SHP77 treated with DMSO at 0.1 percent for 48 hours (cell line): ENCODE measurements at places on chromosomes 11 and 22.

- DNase-seq = no peak
Observed at GRCh38 chr22:27778294-27779090, 23.1 kb downstream of the MN1 start.

DNA sequence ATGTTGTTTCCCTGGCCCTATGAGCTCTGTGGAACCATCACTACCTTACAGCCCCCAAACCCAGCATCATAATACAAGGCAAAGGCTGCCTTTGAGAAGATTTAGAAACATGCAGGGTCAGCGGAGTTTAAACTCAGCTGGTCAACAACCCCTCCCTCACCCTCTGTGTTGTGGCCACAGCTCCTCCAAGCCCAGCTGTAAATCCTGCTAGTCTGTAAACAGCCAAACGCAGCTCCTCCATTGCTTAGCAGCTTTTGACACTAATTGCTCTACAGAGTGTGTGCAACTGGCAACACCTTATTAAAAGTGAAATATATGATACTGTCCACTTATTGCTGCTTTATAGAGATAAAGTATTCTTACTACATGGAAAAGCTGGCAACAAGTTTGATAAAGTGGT, 29.1 kb downstream of the OPCML start:
- DNase-seq = no peak

GRCh38 chr22:31881865-31882264, 62.5 kb upstream of the YWHAH start:
- DNase-seq = no peak

GRCh38 chr11:66218036-66218435, 50.4 kb upstream of the RAB1B start:
- no peak for DNase-seq

GRCh38 chr22:19622061-19622441, 92.3 kb upstream of the SEPTIN5 start:
- no peak for DNase-seq

- no peak for DNase-seq
Observed at GRCh38 chr11:46249103-46249937, 28.1 kb upstream of the CREB3L1 start.

DNA sequence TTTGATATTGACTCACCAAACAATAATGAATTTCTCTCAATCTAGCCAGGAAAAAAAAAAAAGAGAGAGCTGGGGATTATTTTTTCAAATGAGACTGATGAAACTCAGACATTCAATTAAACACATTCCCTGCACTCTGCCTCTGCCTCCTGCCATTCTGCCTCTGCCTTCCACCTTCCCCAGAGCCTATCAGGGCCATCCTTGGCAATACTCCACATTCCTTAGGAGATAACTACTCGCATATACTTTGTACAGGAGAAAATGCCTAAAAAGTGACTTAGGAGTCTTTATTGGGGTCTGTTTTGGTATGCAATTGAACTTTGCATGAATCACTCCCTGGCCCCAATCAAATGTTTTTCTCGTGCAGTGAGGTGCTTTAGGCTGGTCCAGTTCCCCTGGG, 246.6 kb upstream of the PLET1 start:
- no peak for DNase-seq

GRCh38 chr11:67370351-67371076, 2.9 kb downstream of the CLCF1 start:
- no peak for DNase-seq

GRCh38 chr22:48156603-48157355, 1394.3 kb downstream of the TBC1D22A start:
- no peak for DNase-seq

GRCh38 chr11:90220391-90220790, 2.5 kb downstream of the CHORDC1 start:
- no peak for DNase-seq

DNA sequence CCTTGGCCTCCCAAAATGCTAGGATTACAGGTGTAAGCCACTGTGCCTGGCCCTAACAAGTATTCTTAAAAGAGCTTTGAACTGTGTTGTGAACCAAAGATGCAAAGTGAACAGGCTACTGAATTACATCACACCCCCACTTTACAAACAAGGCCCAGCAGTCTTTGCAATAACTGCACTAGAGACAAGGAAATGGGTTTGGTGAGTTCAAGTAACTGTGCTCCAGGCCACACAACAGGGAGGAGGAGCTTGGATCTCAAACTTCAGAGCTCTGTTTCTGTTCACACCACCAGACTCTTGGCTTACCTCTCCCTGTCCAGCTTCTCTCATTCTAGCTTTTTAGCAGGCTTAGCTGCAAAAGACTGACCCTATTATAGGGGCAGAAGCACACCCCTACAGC, 30.4 kb upstream of the RASL10A start:
- DNase-seq = no peak

DNA sequence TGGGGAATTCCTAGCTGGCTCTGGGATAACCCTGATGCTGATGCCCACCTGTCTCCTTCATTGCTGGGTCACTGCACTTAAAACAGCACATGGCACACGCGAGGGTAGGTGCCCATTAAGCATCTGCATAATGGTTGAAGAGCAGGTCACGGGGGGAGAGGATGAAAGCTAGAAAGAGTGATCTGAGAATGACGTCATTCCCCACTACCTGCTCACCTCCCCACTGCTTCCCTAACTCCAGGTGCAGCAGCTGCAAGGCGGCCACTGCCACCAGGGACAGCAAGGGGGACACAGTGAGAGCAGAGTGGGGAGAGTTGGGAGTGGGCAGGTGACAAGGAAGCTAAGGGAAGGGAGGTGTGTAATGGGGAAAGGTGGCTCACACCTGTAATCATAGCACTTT, 27.0 kb downstream of the ADA2 start:
- DNase-seq = no peak

- no peak for DNase-seq
Observed at GRCh38 chr11:60634126-60634525, 65.3 kb upstream of the MS4A8 start.

DNA sequence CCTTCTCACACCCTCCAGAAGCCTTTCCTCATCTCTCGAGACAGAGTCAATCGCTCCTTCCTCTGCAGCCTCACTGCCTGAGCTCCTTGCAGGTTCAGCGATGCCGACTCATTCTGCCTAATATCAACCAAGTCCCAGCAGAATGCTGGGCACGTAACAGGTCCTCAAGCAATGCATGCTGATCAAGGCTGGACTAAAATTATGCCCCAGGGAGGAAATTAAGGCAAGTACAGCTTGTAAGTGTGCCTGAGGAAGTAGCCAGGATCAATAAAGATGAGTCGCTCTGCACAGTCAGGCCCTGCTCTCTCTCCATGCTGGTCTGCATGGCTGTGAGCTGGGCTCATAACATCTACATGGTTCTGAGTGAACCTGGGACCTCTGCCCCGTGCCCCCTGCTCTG, 25.6 kb upstream of the NRIP3 start:
- no peak for DNase-seq

- no peak for DNase-seq
Observed at GRCh38 chr11:107259811-107260221, 197.8 kb downstream of the CWF19L2 start.

DNA sequence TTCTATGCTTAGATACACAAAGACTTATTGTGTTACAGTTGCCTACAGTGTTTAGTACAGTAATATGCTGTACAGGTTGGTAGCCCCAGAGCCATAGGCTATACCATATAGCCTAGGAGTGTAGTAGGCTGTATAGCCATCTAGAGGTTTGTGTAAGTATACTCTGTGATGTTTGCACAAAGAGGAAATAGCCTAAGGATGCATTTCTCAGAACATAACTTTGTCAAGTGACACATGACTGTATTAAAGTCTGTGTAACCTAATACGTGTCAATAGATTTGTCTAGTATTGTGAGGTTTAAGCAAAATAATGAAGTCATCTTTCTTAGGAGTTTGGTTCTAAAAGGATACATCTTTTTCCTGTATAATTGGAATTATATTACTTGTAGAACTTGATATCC, 5.5 kb downstream of the ZC3H12C start:
- DNase-seq = no peak

- no peak for DNase-seq
Observed at GRCh38 chr11:80240245-80240644, 799.4 kb upstream of the TENM4 start.

- no peak for DNase-seq
Observed at GRCh38 chr11:7691759-7692350, 14.4 kb downstream of the OVCH2 start.

DNA sequence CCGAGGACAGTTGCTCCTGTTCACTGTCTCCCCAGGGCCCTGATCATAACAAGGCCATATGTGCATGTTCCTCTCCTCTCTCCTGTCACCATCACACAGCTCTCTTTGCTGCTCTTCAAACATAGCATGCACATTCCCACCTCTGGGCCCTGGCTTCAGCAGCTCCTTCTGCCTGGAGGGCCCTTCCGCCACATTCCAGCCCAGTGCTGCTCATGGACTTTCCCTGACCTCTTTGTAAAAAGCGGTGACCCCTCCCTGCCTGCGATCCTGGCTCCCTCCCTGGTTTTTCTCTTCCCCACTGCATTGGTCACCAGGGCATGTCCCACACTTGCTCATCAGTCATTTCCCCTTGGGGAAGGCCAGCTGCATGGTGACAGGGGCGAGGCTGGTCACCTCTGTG, 98.2 kb downstream of the MYO18B start:
- no peak for DNase-seq

DNA sequence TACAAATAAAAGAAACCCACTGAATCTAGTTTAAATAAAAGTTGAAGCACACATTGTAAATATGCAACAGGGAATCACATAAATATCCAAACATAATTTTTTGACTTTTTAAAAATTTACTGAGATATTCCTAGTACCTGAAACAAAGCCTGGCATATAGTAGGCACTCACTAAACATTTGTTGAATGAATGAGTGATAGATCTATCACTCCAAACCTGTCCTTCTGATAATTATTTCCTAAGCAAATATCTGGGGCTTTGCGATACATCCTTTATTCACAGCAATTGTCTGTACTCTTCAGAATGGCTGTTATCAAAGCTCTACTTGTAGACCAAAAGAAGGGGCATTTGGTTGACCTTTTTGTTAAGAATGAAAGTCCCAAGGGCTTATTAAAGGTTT, 2.6 kb upstream of the PSMA1 start:
- no peak for DNase-seq

DNA sequence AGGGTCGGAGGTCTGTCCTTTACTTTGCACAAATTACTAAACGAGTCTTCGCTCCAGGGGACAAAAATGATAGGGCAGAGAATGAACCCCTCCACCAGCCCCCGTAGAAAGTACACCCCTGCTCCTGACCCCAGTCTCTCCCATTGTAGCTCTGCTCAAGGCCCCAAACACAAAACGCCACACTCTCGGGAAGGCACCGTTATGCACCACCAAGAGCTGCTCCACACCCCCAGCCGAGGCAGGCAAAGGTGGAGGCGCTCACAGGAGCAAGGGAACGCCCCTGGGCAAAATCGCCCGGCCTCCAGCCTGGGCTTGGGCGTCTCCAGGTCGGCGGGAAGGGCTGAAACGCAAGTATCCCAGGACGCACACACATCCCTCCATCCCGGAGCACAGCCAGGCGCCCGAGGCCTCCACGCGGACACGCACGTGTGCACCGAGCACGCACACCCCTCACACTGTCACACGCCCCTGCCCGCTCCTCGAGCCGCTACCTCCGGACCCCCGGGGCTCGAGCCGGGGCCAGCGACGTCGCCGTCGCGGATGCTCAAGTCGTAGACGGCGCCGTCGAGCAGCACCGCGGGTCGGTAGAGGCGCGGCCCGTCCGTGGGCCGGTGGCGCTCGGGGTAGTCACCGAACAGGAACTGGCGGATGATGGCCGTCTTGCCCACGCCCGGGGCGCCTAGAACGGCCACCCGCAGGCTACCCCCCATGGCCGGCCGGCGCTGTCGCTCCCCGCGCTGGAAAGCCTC, 786 bp downstream of the RASL10A start:
- DNase-seq = no peak

DNA sequence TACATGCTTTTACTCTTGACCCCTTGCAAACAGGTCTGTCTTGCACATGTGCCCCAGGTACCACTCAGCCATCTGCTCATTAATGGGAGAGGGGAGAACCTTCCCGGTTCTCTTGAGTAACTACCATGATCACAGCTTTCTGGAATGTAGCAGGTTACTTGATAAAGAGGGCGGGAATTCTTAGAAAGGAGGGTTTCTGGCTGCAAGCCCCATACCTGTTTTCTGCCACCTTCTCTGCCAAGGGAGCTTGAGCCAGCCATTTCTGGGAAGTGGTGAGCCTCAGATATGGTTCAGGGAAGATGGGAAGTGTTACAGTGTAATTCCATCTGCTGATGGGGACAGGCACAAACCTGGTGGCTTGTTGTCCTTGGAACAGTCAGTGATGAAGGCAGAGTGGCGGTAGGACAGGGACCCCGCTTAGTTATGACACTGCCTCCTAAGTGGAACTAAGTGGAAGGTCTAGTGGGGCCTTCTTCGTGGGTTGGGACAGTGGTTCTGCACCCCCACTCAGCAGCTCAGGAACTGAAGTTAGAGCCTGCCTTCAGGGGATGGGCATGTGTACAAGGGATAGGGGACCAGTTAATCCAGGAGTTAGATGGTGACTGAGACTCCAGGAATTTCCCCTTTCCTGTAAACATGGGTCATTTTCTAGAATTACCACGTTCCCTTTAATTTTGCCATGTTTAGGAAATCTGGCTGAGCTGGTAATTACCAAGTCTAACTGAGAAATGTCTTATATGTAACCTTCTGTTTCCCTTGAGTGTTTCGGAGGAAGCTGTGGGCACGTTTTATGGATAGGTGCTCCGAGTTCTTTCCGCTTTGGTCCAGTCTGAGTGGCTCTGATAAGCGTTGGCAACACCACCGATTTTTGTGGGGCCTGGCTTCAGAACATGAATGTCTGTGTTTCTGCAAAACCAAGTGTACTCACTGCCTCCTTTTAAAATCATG, 35.3 kb downstream of the BCR start:
- no peak for DNase-seq

- DNase-seq = no peak
Observed at GRCh38 chr11:76629116-76629852, 41.3 kb downstream of the LRRC32 start.

GRCh38 chr22:49240472-49240871, 587.2 kb downstream of the BRD1 start:
- DNase-seq = no peak

GRCh38 chr11:120524536-120525085, 13.1 kb downstream of the GRIK4 start:
- DNase-seq = no peak

GRCh38 chr11:97364047-97364446, 974.2 kb downstream of the JRKL start:
- no peak for DNase-seq

DNA sequence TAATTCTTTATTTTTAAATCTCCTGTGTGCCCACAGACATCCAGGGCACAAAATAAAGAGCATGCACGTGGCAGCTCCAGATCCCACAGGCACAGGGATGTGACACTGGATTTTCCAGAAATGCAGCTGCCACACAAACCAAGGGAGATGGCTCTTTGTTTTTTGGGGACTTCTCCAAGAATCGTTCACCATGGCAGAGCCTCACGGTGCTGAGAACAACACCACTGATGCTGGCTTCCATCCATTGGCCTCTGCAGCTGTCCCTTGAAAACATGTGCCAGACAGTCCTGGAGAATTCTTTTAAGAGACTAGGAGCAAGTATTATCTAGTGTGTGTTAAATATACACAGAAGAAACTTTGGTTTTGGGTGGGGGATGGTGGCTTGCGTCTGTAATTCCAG, 108.4 kb upstream of the SLC22A12 start:
- no peak for DNase-seq
